ENCODE measurements at places on chromosomes 3 and 15.
A peak's percentile ranks its signal among the peaks of the same experiment; 100 is the strongest.

DNA sequence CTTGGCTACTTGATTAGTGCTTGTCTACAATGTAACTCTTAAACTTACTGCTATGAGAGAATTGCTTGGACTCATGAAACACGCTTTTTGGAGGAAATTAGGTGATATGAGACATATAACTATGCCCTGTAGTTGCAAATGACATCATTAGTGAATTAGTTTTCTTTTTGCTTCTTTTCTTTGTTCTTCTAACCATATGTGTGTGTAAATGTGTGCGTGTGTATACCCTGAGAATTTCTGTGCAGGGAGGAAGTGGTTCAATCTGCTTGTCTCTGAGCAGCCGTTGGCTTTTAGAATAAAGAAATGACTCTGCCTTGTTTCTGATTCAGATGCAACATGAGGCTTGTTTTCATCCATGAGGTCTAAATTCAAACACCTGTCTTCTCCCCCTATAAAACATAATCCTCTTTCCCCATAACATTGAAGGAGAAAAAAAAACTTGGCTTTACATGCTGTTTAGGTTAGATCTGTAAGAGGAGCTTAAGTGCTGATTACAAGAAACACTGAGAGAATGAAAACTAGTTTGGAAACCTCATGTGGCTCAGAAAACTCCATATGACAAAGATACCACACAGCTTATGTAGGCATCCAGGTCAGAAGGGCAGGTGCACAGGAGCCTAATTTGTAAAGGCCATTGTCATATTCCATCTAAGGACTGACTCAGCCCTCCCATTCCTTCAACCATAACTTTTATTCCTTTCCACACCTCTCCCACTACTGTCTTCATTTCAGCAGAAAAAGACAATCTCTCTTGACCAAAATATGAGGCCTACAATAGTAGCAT is 30.5 kb upstream of the BLM start:
- no peak for DNase-seq

DNA sequence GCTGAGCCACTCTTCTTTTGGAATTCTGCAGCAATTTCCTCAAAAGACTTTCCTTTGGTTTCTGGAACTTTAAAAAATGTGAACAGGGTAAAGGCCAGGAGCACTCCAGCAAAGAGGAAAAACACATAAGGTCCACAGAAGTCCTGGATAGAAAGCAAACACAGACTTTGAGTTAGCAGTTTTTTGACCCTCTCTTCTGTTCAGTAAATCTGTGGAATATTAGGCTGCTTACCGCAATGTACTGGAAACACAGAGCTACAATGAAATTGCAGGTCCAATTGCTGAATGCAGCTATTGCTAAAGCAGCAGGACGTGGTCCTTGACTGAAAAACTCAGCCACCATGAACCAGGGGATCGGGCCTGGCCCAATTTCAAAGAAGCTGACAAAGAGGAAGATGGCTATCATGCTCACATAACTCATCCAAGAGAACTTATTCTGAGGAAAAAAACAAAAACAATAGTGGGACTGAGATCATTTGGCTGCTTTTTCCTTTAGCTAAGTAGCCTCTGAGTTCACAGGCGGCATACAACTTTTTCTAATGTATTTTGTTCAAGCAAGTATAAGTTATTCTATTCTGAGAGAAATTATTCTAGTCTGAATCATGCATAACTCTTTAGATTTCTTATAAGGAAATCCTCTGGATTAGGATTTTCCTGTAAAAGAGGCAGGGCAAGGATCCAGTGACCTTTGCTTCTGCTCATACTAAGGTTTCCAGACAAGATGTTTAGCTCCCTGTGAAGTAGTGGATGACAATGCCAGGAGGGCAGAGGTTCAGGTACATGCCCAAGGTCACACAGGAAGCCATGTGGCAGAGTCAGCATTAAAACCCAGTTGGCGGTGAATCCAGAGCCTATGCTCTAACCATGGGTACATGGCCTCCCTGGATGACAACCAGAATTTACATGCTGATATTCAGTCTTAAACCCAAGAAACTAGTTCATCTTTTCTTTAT is 28.3 kb downstream of the SLC2A2 start:
- no peak for DNase-seq

DNA sequence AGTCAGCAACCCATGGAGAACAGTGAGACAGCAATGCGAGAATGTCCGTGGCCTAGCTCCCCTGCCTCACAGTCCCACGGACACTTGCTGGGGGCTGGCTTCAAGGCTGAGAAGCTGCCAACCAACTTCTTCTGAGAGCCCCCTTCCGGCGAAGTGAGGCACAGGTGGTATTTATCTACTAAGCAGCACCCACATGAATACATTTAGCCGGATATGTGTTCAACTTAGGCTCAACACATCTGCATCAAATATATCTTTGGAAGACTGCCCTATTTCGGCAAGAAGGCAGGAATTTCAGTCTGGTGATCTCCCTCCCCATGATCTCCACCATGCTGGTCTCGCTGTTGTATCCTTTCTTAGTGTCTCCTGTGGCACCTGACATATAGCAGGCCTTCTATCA is 340.9 kb upstream of the NR2E3 start:
- DNase-seq: no peak

DNA sequence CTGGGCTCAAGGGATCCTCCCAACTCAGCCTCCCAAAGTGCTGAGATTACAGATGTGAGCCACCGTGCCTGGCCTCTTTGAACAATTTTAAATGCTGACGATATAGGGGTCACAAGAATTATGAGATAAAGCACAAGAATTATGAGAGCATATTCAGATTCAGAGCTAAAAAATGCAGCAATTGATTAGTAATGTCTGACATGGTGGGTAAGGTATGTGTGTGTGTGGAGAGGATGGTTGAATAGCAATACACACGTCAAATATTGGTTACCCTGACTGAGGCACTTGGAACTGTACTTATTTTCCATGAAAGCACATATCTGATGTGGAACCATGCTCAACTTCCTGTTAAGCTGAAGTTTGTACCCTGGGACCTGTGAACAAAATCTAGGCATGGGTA is 115.6 kb downstream of the EOMES start:
- DNase-seq: no peak

GRCh38 chr15:68315495-68316031 is 38.0 kb downstream of the FEM1B start:
- DNase-seq: no peak

DNA sequence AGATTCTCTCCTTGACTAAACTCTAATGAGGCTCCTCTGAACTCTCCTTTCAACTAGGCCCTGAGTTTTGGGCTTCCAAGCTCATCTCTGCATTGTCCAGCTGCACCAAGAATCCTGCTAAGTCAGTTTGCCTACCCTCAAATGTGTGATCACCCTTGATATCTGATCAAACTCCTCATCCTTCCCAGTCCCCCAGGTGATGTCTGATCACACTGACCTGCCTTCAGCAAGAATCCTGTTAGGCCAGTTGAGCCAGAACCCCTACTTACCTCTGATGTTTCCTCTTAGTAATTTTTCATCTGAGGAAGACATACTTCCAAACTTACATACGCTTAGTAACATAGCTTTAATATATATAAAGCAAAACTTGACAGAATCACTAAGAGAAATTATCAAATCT is 28.8 kb downstream of the SUMF1 start:
- no peak for DNase-seq

DNA sequence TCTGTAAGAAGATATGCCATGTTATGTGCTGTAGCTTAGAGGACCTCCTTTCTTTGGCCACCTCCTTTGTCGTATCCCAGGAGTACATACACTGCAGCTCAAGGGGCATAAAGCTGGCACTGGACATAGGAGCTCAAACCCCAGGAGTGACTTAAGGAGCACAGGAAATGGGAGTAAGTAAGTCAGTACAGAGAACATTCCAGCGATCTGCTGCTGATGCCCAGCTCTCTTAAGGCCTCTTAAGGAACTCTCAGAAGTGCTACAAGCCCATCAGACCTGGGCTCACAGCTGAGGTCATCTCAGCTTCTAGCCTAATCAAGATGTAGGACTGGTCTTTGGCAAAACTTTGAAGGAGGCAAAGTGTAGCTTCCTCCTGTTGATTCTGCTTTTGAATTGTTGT is 21.6 kb upstream of the ACTL6A start:
- no peak for DNase-seq

DNA sequence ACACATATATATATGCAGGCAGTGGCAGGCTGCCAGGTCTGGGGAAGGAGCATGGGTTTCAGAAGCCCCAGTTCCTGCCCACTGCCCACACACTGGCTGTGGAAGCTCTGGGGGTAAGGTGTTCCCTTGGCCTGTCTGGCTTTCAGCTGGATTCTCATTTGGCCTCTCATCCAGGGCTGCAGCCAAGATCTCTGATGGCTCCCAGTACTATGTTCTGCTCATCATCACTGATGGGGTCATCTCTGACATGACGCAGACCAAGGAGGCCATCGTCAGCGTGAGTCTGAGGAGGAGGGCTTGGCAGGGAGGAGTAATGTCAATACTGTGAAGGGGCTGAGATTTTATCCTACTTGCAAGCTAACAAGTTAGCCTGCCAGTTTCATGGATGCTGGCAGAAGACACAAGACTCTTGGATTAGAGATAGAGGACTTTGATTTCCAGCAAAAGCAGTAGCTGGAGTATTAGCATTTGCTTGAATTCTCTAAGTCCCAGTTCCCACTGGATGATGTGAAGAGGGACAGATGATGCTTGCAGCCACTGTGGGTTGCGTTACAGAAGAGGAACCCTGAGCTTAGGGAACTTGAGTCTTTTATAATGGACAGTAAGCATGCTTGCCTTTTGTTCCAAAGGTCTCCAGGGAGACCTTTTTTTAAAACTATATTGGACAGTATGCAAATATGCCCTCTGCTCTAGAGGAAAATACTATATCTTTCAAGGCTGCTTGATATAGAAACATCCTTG is 5.6 kb upstream of the BRPF1 start:
- no peak for DNase-seq

DNA sequence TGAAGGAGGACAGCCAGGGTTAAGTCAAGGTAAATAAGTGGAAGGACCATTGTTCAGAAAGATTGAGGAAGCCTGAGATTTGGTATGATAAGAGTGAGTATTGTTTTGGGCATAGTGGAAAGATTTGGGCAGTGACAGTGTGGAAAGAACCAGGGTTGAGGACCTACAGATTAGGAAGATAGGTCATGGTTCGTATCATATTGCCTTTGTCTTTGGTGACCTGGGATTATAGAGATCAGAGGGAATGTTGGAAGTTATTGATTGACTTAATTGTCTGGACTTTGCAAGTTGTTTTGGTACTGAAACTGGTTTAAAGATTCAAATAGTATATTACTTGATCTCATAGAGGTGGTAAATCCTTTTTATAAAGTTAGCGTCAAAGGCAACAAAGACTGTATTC is 23.1 kb upstream of the MGA start:
- no peak for DNase-seq

DNA sequence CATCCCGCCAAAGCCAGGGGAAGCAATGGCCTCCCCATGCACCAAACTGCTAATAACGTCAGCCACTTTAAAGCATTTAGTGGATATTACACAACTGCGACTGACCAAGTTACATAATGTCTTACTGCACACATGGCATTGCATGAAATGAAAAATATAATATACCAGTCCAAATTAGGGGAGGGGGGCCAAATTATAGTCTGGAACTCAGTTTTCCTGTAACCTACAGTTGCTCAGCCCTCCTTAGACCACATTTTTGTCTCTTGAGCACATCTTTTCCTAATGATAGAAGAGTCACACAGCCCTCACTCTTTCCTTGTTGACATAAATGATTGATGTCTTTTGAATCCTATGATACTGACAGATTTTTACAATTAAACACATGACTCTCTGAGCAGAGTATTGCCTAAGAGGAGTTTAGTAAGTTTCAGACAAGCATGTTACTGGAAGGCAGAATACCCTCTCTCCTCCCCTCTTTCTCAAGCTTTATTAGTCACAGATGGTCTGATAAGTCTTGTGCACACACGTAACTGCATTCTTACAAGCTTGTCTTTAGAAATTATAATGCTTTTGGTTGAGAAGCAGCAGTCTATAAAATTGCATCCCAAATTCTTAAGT is 1.1 kb upstream of the PLD1 start:
- no peak for DNase-seq

GRCh38 chr15:28125673-28126651 is 26.8 kb upstream of the OCA2 start:
- DNase-seq: peak; percentile 67

DNA sequence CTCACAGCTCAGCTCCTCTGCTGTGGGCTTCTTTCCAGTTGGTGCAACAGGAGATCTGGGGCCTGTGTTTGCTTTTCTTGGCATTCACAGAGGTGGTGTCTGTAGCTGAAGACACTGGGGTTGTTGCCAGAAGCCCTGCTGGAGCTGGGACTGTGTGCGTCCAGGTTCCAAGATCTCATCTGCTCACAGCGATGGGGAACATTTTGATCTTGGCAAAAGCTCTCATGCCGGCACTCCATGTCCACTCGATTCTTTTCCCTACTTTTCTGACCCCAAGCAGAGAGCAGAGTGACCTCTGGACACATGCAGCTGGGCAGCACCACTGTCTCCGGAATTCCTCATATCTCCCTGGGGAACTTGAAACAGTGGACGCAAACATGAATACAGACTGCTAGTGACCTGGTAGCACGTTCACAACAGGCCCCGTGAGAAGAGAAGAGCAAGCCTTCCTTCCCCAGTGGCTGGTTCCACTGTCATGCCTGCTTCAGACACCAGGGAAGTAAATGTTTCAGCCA is 36.1 kb upstream of the MECOM start:
- DNase-seq: peak; percentile 24

GRCh38 chr15:71888797-71889196 is 78.4 kb downstream of the NR2E3 start:
- no peak for DNase-seq

All from putamen (tissue), 1 donor.